Activated T-helper 2 cell treated with anti-CD3 and anti-CD28 coated beads, Interferon-gamma antibody, Interleukin-2, Interleukin-4, amounts not matched to agents 10 μg/mL and 5 μg/mL and 100 μg/mL, durations not matched to agents 14 hours and 24 hours and 36 hours (primary cell): ENCODE measurements at places on chromosomes 5 and 9.

GRCh38 chr5:14489643-14490042 is 91.9 kb upstream of the OTULINL start:
- peaks cover 20% of the 10 kb centered on the region for H3K36me3 ChIP-seq
- H3K4me3 ChIP-seq, result no peak overlapping the region
- no peak overlapping the region for H3K27ac ChIP-seq
- H3K4me1 ChIP-seq, result peaks cover 10% of the 10 kb centered on the region

DNA sequence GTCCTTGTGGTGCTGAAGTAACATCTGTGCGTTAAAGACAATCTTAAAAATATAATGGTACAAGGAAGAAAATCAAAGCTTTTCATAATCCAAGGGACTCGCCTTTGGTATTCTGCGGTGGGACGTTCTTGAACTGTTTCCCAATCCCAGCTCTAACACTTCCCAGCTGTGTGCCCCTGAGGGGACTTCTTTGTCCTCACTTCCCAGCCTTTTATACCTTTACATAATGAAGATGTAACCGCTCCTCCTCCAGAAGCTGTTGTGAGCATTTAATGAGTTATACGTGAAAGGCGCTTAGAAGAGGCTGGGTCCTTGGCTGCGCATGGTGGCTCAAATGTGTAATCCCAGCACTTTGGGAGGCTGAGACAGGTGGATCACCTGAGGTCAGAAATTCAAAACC is 16.9 kb downstream of the STK10 start:
- H3K4me3 ChIP-seq, result no peak overlapping the region

DNA sequence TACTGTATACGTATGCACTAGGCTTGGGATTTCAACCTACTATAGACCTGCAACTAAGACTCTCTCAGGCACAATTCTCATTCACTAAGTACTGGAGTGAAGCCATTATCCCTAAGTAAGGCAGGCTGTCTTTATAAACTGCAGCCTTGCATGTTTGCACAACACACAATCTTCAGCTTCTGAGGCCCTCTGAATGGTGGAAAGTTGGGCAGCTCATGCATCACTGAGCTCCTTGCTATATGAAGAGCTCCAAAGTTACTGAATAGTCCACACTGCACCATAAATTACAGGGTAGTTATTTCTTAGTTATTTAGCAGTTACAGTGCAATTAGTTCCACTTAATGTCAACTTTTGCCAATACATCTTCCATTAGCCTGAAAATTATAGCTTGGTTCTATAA is 384.6 kb downstream of the BRINP1 start:
- no peak for DNase-seq
- H3K4me3 ChIP-seq, result no peak overlapping the region
- H3K4me1 ChIP-seq, result no peaks in the 10 kb centered on the region

DNA sequence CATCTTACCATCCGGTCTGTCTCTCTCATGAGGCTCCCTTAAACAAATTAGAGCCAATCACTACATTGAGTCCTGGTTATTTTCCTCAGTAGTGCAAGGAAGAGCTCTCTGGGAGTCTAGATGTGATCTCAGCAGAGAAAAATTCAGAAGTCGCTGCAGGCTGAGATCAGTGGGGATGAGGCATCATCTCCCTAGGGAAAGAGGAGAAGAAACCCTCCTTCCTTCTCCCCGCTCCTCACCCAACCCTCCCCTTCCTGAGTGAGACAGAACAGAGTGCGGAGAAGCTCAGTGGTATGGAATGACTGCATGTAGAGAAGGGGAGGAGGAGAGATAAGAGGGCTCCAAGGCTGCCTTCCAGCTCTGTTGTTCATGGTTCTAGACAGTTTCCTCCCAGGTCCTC is 80.5 kb downstream of the PAPPA start:
- H3K36me3 ChIP-seq, result no peaks in the 10 kb centered on the region
- H3K27ac ChIP-seq, result no peak overlapping the region
- H3K4me3 ChIP-seq, result no peak overlapping the region
- H3K27me3 ChIP-seq, result no peaks in the 10 kb centered on the region
- H3K4me1 ChIP-seq, result no peaks in the 10 kb centered on the region

DNA sequence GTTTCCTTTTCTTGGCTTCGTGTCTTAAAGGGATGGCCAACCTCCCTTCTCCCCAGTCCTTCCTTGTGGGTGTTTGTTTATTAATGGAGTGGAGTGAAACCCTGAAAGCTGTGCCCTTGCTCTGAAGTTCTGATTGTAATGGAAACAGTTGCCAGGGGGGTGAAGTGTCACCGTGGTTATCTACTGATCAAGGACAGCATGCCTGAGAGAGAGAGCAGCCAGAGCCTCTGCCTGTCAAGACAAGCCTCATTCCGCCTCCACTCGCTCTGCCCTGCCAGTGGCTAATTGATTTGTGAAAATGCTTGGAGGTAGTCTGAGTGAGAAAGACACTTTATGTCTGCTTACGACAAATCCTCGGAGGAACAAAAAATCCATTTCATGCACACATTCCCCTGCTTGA is 143.7 kb upstream of the SLC30A5 start:
- no peak for DNase-seq
- H3K4me3 ChIP-seq, result no peak overlapping the region
- no peaks in the 10 kb centered on the region for H3K4me1 ChIP-seq
- peaks cover 22% of the 10 kb centered on the region for H3K27me3 ChIP-seq
- no peaks in the 10 kb centered on the region for H3K36me3 ChIP-seq

- no peak for DNase-seq
- H3K27ac ChIP-seq, result no peak overlapping the region
- peaks cover 6% of the 10 kb centered on the region for H3K36me3 ChIP-seq
- H3K4me1 ChIP-seq, result peaks cover 29% of the 10 kb centered on the region
Measured at GRCh38 chr5:40227931-40228330, 451.8 kb upstream of the PTGER4 start.

GRCh38 chr5:140027807-140028206 is 15.3 kb downstream of the NRG2 start:
- no peak for DNase-seq
- H3K27ac ChIP-seq, result no peak overlapping the region
- no peak overlapping the region for H3K4me3 ChIP-seq
- H3K4me1 ChIP-seq, result no peaks in the 10 kb centered on the region
- H3K36me3 ChIP-seq, result no peaks in the 10 kb centered on the region

DNA sequence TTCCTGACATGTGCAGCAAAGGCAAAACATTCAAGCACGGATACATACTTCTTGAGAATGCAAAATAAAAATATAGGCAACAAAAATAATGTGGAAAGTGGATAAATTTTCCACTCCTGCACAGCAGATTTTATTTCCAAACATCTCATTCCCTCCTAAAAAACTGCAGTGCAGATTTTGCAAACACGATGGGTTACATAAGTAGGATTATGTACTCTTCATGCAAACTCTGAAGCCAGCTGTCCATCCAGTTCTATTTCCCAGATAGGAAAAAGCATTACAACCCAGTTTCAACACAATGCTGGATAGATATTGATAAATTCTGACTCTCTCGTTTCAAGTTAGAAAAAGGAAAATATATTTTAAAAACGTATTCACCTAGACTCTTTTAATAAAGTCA is 52.7 kb upstream of the CCNG1 start:
- DNase-seq, result no peak
- H3K27me3 ChIP-seq, result no peaks in the 10 kb centered on the region
- H3K27ac ChIP-seq, result no peak overlapping the region
- H3K4me1 ChIP-seq, result no peaks in the 10 kb centered on the region
- H3K4me3 ChIP-seq, result no peak overlapping the region

DNA sequence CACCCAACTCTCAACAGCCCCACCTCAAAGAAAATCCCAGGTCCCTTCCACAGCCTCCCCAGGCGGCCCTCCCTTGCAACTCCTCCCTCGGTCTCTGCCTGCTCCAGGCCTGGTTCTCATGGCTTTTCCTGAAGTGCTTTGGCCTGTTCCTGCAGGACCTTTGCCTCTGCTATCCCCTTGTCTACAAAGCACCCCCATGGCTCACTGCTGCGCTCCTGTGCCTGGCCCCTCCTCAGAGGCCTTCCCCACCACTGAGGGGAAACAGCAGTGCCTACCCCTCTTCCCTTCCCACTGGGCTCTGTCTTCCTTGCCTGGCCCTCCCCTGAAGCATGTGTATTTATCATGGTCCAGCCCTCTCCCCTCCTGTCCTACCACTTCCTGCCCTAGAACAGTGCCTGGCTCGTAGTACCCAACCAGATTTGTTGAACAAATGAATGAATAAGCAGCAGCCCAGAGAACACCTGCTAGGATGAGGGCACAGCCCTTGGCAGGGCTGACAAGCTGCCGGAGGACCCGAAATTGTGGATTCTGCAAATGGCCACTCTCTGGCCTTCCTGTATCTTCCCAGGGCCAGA is 68.6 kb upstream of the LRRTM2 start:
- H3K27me3 ChIP-seq, result no peaks in the 10 kb centered on the region
- DNase-seq, result no peak
- no peak overlapping the region for H3K4me3 ChIP-seq
- H3K27ac ChIP-seq, result no peak overlapping the region
- H3K36me3 ChIP-seq, result no peaks in the 10 kb centered on the region

DNA sequence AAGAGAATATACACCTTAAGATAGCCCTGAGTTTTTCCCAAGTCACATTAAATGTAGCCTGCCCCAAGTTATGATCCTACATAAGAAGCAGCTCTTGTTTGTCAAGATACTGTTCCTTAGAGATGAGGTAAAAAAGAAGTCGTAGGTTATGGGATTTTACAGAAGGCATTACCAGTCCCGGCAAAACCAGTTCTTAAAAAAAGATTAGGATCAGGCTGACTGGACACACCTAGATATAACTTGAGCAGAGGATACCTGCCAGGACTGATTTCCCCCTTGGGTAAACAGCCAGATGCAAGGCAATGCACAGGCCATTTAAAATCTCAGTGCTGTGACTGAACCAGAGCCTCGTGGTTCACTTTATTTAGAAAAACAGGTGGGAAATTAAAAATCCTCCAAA is 14.1 kb upstream of the SEMA5A start:
- H3K4me3 ChIP-seq, result no peak overlapping the region
- no peaks in the 10 kb centered on the region for H3K27me3 ChIP-seq

GRCh38 chr5:157961176-157961575 is 102.2 kb upstream of the CLINT1 start:
- no peak overlapping the region for H3K27ac ChIP-seq
- peaks cover 5% of the 10 kb centered on the region for H3K4me1 ChIP-seq
- H3K27me3 ChIP-seq, result peaks cover 4% of the 10 kb centered on the region
- H3K4me3 ChIP-seq, result no peak overlapping the region
- DNase-seq, result no peak

DNA sequence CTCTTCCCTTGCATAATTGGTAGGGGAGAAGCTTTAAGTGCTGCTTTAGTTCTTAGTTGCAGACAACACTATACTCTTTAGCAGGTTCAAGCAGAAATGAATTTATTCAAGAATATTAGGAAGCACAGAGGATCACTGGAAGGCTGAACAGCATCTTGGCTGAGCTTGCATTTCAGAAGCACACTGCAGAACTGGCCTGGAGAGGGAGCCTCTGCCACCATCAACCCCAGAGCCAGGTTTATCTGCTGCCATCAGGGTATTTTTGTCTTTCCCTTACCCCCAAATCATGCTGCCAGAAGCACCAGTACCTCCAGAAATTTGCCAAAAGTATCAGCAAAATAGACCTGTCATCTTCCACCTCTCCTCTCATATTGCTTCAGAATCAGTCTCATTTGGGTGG is 440.7 kb downstream of the DMAC1 start:
- H3K27ac ChIP-seq, result no peak overlapping the region
- H3K27me3 ChIP-seq, result peaks cover 13% of the 10 kb centered on the region
- H3K36me3 ChIP-seq, result no peaks in the 10 kb centered on the region
- DNase-seq, result no peak

DNA sequence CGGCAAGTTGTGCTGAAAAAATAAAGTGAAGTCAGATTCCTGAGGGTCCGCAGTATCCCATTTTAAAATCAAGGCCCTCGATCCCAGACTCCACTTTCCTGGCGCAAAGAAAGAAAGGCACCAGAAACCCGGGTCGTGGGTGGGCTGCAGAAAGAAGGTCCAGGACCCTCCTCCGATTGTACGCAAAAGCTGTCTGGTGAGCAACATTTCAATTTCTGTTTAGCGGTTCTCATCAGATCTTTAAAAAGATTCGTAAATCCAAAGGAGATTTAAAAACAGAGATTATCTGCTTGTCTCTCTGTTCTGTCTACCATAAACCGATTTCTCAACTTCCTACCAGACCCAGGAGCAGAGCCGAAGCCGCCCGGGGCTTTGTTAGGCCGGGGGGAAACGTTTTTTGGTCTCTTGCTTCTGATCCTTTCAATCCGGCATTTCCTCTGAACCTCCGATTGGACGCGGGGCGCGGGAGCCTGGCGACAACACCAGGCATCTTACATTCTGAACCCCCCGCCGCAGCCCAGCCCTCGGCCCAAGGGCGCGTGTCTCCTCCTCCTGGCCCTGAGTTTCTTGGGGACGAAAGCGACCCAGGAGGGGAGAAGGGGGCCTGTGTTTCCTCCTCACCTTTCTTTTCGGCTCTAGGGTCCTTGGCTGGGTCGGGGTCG is 746 bp downstream of the NKX2-5 start:
- no peak overlapping the region for H3K27ac ChIP-seq
- H3K36me3 ChIP-seq, result no peaks in the 10 kb centered on the region
- peaks cover 9% of the 10 kb centered on the region for H3K4me1 ChIP-seq
- H3K27me3 ChIP-seq, result peaks cover 86% of the 10 kb centered on the region
- no peak overlapping the region for H3K4me3 ChIP-seq

- no peak overlapping the region for H3K27ac ChIP-seq
- no peaks in the 10 kb centered on the region for H3K27me3 ChIP-seq
- no peak for DNase-seq
Measured at GRCh38 chr5:19630876-19631275, 357.1 kb downstream of the CDH18 start.

GRCh38 chr5:140609126-140609525 is 23.8 kb downstream of the CD14 start:
- no peak overlapping the region for H3K27ac ChIP-seq
- H3K36me3 ChIP-seq, result no peaks in the 10 kb centered on the region
- peaks cover 4% of the 10 kb centered on the region for H3K4me1 ChIP-seq
- DNase-seq, result no peak

DNA sequence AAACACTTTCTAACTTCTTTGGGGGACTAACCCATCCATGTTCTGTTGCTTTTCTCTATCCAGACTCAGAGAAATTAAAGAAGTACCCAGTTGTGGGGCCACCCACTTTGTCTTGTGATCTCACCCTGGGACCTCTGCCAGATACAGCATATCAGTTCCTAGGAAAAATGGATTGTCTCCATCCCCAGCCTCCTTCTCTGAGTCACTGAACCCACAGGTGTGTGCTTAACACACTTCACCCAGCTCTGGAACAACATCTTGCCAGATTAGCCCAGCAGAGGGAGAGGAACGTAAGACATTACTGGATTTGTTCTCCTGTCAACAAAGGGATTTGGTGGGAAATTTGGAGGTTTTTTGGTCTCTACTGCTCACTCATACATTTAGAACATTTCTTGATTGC is 19.2 kb downstream of the FAM240B start:
- no peak for DNase-seq
- no peak overlapping the region for H3K27ac ChIP-seq
- H3K4me1 ChIP-seq, result peaks cover 1% of the 10 kb centered on the region
- no peak overlapping the region for H3K4me3 ChIP-seq

GRCh38 chr5:53575831-53576230 is 15.4 kb downstream of the NDUFS4 start:
- DNase-seq, result no peak
- H3K4me3 ChIP-seq, result no peak overlapping the region
- no peaks in the 10 kb centered on the region for H3K27me3 ChIP-seq
- no peak overlapping the region for H3K27ac ChIP-seq
